ENCODE measurements at places on chromosomes 7 and 10. TPM values are rescaled to one million over a fixed set of nuclear protein-coding genes. Genes with fewer than 3 reads are reported as not detected.

Gene NAT16
- total RNA-seq, result not detected

- peak; percentile 22 for DNase-seq
Measured at GRCh38 chr7:155858521-155859061, 46.3 kb upstream of the SHH start.

- no peak for DNase-seq
Measured at GRCh38 chr10:30732671-30733070, 103.1 kb upstream of the LYZL2 start.

- DNase-seq, result no peak
Measured at GRCh38 chr10:105243381-105243780, 602.3 kb downstream of the SORCS3 start.

- no peak for DNase-seq
Measured at GRCh38 chr7:153190452-153190851, 430.9 kb downstream of the ACTR3B start.
